Ascending aorta (tissue), 2 donors: ENCODE measurements at places on chromosomes 2 and 18. TPM values are rescaled to one million over a fixed set of nuclear protein-coding genes. Genes with fewer than 3 reads are reported as not detected.

- no peaks in the 10 kb centered on the region for H3K4me1 ChIP-seq
- no peak for DNase-seq
- H3K27ac ChIP-seq = peak overlapping the region; percentile 16
- no peak overlapping the region for H3K4me3 ChIP-seq
- H3K27me3 ChIP-seq = no peaks in the 10 kb centered on the region
Measured at GRCh38 chr2:42613281-42614064, 45.0 kb downstream of the MTA3 start.

- H3K36me3 ChIP-seq = no peaks in the 10 kb centered on the region
- no peak overlapping the region for H3K4me3 ChIP-seq
- no peaks in the 10 kb centered on the region for H3K27me3 ChIP-seq
- H3K4me1 ChIP-seq = no peaks in the 10 kb centered on the region
- no peak for DNase-seq
Measured at GRCh38 chr2:208466920-208467298, 60.3 kb downstream of the PTH2R start.

COX5B gene
- 251 TPM for total RNA-seq

GRCh38 chr2:122136056-122136455 is 380.6 kb downstream of the TSN start:
- H3K4me1 ChIP-seq = no peaks in the 10 kb centered on the region
- H3K27me3 ChIP-seq = no peaks in the 10 kb centered on the region
- no peaks in the 10 kb centered on the region for H3K36me3 ChIP-seq
- DNase-seq = no peak
- H3K4me3 ChIP-seq = no peak overlapping the region
- H3K27ac ChIP-seq = no peak overlapping the region

DNA sequence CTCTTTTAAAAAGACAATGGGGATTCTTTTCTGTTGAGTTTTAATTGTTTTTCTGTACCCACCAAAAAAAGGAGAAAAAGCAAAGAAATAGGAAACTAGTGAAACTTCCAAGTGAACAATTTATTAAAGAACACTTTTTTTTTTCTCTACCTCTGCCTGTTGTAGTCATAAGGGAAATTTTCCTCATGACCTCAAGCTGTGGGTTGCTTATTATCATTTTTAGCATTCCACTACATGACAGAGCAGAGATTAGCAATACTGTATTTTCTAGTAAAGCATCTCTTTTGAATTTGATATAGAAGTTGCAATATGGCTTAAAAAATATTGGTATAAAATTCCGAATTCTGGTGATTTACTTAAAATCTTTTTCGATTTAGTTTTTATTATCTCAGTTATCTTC is 87.9 kb upstream of the LRRTM1 start:
- no peaks in the 10 kb centered on the region for H3K27me3 ChIP-seq
- H3K36me3 ChIP-seq = no peaks in the 10 kb centered on the region
- no peaks in the 10 kb centered on the region for H3K4me1 ChIP-seq
- DNase-seq = no peak

DNA sequence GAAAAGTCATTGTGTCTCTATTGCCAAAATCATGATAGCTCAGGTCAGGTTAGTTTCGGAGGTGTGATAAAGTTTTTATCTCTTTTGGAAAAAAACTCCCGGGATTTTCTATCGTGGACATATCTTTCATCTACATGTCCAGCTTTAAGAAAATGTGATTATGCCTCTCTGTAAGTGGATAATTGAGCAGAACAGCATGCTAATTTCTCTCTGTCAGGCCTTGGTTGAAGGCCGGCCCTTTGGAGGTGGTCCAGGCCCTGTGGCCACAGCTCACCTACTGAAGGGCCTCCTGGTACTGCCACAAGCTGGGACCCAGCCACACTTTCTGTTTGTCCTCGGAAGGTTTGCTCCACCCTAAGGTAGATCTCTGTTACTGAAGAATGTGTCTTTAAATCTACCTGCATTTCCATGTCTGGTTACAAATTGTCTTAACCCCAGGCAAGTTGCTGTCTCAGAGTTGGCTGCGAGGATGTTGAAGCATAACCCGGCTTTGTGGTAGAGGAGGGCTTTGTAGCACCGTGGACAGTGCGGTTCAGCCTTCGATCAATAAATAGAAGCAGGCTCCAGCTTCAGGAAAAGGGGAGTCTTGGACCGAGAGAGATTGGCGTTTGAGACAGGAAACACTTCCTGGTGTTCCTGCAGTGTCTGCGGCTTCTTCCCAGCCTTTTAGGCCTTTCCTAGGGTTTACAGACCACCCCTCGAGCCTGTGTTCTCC is 25.5 kb downstream of the TCF7L1 start:
- no peak overlapping the region for H3K27ac ChIP-seq
- H3K4me1 ChIP-seq = peaks cover 6% of the 10 kb centered on the region
- no peak overlapping the region for H3K4me3 ChIP-seq
- H3K36me3 ChIP-seq = no peaks in the 10 kb centered on the region
- H3K27me3 ChIP-seq = no peaks in the 10 kb centered on the region

CCDC150 gene
- 7.1 TPM for total RNA-seq

DNA sequence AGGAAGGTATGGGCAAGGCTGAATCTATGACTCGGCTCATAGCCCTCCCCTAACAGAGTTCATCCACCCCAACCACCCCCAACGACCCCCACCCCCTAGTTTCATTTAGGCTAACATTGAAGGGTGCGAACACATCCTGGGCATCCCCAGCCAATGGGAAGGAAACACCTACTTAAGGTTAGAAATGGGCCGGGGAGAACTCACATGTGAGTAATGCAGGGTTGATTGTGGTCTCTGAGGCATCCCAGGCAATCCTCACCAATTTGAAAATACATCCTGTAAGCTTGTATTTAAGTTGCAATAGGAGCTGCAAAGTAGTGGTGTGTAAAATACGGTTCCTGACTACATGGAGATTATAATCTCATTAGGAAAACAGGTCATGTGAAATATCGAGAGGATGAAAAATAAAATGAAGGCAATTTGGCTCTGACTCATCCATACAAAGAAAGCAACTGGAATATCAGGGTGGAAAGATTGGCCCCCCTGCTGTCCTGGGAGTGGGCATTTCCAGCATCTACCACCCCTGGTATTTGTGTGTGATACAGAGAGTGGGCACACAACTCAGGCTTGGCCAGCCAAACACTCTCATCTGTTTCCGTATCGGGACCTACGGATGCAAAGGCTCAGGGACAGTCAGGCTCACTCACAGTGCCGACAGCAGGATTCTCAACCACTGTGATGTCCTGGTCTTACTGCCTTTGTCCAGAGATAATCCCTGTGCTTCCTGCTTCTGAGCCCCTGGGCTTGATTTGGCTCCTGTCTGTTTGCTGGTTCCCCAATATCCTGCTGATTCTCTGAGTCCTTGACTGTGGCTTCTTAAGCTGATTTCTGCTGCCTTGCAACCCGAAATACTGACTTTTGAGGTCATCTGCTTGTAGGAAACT is 90.0 kb upstream of the NCKAP5 start:
- H3K27me3 ChIP-seq = no peaks in the 10 kb centered on the region
- H3K36me3 ChIP-seq = no peaks in the 10 kb centered on the region
- no peaks in the 10 kb centered on the region for H3K4me1 ChIP-seq

DNA sequence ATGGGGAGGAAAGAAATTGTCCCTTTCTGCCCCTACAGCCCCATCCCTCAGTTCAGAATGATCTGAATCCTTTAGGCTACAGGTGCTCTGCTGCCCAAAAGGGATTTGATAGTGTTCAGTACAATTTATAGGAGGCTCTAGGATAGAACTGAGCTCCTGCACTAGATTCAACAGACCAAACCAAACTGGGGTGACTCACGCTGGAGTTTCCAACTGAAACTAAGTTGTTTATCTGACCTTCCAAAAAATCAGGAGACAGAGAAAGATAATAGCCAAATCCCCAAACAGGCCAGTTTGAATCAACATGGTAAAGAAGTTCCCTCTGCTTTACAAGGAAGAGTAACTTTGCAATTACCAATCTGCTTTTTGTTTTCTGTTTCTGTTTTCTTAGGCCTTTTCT is 72.7 kb upstream of the MBOAT2 start:
- H3K4me3 ChIP-seq = no peak overlapping the region
- no peaks in the 10 kb centered on the region for H3K36me3 ChIP-seq
- no peaks in the 10 kb centered on the region for H3K4me1 ChIP-seq
- no peaks in the 10 kb centered on the region for H3K27me3 ChIP-seq
- no peak overlapping the region for H3K27ac ChIP-seq
- DNase-seq = no peak

GRCh38 chr2:188315750-188316149 is 24.1 kb downstream of the GULP1 start:
- H3K36me3 ChIP-seq = no peaks in the 10 kb centered on the region
- H3K4me3 ChIP-seq = no peak overlapping the region
- no peaks in the 10 kb centered on the region for H3K27me3 ChIP-seq
- no peak overlapping the region for H3K27ac ChIP-seq
- H3K4me1 ChIP-seq = no peaks in the 10 kb centered on the region
- DNase-seq = no peak

- peak; percentile 9 for DNase-seq
- peak overlapping the region; percentile 84 for H3K4me3 ChIP-seq
Measured at GRCh38 chr2:108534584-108535356, 500 bp downstream of the LIMS1 start.

- no peak overlapping the region for H3K27ac ChIP-seq
- no peaks in the 10 kb centered on the region for H3K27me3 ChIP-seq
- no peaks in the 10 kb centered on the region for H3K4me1 ChIP-seq
- no peaks in the 10 kb centered on the region for H3K36me3 ChIP-seq
- peak; percentile 73 for DNase-seq
Measured at GRCh38 chr2:234290671-234291070, 206.2 kb downstream of the ARL4C start.

GRCh38 chr2:177670791-177671535 is 278.4 kb downstream of the AGPS start:
- no peak overlapping the region for H3K4me3 ChIP-seq
- no peak overlapping the region for H3K27ac ChIP-seq
- DNase-seq = no peak
- H3K27me3 ChIP-seq = no peaks in the 10 kb centered on the region
- H3K36me3 ChIP-seq = no peaks in the 10 kb centered on the region

IL36B gene
- not detected for total RNA-seq

GRCh38 chr2:165655661-165656060 is 138.4 kb downstream of the GALNT3 start:
- H3K27me3 ChIP-seq = no peaks in the 10 kb centered on the region
- DNase-seq = no peak
- H3K4me1 ChIP-seq = no peaks in the 10 kb centered on the region
- no peak overlapping the region for H3K4me3 ChIP-seq
- H3K27ac ChIP-seq = no peak overlapping the region

NXPH2 gene
- not detected for total RNA-seq

PROC gene
- total RNA-seq = not detected

G6PC2 gene
- total RNA-seq = not detected

GRCh38 chr2:100110614-100111000 is 31.8 kb downstream of the AFF3 start:
- H3K36me3 ChIP-seq = no peaks in the 10 kb centered on the region
- H3K4me1 ChIP-seq = peaks cover 2% of the 10 kb centered on the region
- DNase-seq = no peak
- H3K27me3 ChIP-seq = no peaks in the 10 kb centered on the region
- H3K4me3 ChIP-seq = no peak overlapping the region
- no peak overlapping the region for H3K27ac ChIP-seq

NEB gene
- total RNA-seq = 0.53 TPM

TRIM43 gene
- total RNA-seq = not detected

RNF25 gene
- 36.0 TPM for total RNA-seq

GRCh38 chr2:236302555-236302954 is 38.3 kb upstream of the ASB18 start:
- no peaks in the 10 kb centered on the region for H3K36me3 ChIP-seq
- H3K4me3 ChIP-seq = no peak overlapping the region
- DNase-seq = no peak
- H3K27ac ChIP-seq = no peak overlapping the region
- no peaks in the 10 kb centered on the region for H3K4me1 ChIP-seq

DNA sequence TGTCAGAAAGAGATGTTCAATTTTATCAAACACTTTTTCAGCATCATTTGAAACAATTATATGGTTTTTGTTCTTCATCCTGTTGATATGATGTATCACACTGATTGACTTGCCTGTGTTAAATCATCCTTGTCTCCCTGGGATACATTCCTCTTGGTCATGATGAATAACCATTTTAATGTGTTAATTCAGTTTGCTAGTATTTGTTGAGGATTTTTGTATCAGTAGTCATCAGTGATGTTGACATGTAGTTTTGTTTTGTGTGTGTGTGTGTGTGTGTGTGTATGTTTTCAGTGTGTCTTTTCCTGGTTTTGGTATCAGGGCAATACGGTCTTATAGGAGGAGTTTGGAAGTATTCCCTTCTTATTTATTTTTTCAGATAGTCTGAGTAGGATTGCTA is 325.4 kb downstream of the ZNF804A start:
- no peaks in the 10 kb centered on the region for H3K27me3 ChIP-seq
- H3K4me1 ChIP-seq = no peaks in the 10 kb centered on the region
- no peak overlapping the region for H3K27ac ChIP-seq
- DNase-seq = no peak

SLC9A4 gene
- not detected for total RNA-seq

- no peaks in the 10 kb centered on the region for H3K4me1 ChIP-seq
- no peak overlapping the region for H3K4me3 ChIP-seq
- DNase-seq = no peak
- peaks cover 5% of the 10 kb centered on the region for H3K36me3 ChIP-seq
- no peak overlapping the region for H3K27ac ChIP-seq
- no peaks in the 10 kb centered on the region for H3K27me3 ChIP-seq
Measured at GRCh38 chr2:231985823-231986261, 24.3 kb downstream of the DIS3L2 start.

SLC16A14 gene
- total RNA-seq = 15.8 TPM

POMC gene
- 18.6 TPM for total RNA-seq

CARF gene
- total RNA-seq = 26.2 TPM

- H3K4me1 ChIP-seq = no peaks in the 10 kb centered on the region
- no peaks in the 10 kb centered on the region for H3K27me3 ChIP-seq
- no peak overlapping the region for H3K4me3 ChIP-seq
- H3K27ac ChIP-seq = no peak overlapping the region
Measured at GRCh38 chr2:220779931-220780330, 792.2 kb downstream of the EPHA4 start.

- H3K27me3 ChIP-seq = no peaks in the 10 kb centered on the region
- H3K4me1 ChIP-seq = no peaks in the 10 kb centered on the region
- DNase-seq = no peak
- no peak overlapping the region for H3K4me3 ChIP-seq
- H3K36me3 ChIP-seq = no peaks in the 10 kb centered on the region
Measured at GRCh38 chr18:5622905-5623304, 79.1 kb upstream of the EPB41L3 start.

DNA sequence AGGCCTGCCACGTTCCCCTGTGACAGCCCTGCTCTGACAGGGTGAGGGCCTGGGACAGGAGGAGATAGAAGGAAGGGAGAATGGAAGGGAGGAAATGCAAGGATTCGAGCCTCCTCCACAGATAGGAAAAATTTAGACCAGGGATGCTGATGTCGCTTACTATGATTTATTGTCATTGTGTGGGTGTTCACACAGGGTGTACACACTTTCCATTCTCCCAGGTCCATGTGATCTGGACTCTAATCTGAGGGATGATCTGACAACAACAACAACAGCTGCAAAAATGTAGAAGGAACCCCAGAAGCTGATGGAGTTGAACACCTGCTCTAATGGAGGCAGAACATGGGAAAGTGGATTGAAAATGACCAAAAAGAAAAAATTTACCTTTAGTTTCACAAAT is 231.7 kb upstream of the TNP1 start:
- no peak overlapping the region for H3K4me3 ChIP-seq
- DNase-seq = no peak
- peaks cover 4% of the 10 kb centered on the region for H3K4me1 ChIP-seq
- no peaks in the 10 kb centered on the region for H3K36me3 ChIP-seq
- H3K27me3 ChIP-seq = no peaks in the 10 kb centered on the region
- H3K27ac ChIP-seq = no peak overlapping the region

GRCh38 chr2:233976690-233977294 is 59.6 kb downstream of the TRPM8 start:
- H3K4me3 ChIP-seq = no peak overlapping the region
- no peaks in the 10 kb centered on the region for H3K27me3 ChIP-seq
- H3K36me3 ChIP-seq = no peaks in the 10 kb centered on the region
- no peak for DNase-seq

SAG gene
- total RNA-seq = not detected

MARCHF4 gene
- not detected for total RNA-seq
